Stimulated activated CD4-positive, alpha-beta T cell treated with anti-CD3 and anti-CD28 coated beads, Interleukin-1b, Interleukin-23, amount 100 ng/mL, for 1 hour (primary cell): ENCODE measurements at places on chromosomes 4 and X.

GRCh38 chrX:96538104-96538725, 146.4 kb upstream of the DIAPH2 start:
- no peak for DNase-seq

GRCh38 chr4:79695848-79696247, 287.8 kb upstream of the GK2 start:
- no peak for DNase-seq

GRCh38 chr4:160318567-160319220, 1215.8 kb downstream of the RAPGEF2 start:
- no peak for DNase-seq

DNA sequence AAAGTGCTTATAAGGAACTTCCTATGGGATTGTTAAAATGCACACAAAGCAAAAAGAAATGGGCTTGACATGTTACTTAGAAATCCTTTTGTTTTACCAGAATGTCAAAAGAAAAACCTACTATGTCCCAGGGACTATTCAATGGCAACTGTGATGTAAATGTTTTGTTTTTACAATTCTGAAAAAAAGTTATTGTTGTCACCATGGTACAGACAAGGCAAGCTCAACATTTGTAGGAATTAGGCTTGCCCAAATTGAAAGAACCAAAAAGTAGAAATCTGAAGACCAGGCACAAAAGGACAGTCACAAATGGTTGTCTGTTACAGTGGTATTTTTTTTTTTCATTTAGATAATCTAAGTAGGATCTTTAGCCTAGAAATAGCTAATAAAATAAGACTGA, 638.6 kb downstream of the STPG2 start:
- no peak for DNase-seq

- DNase-seq = no peak
Measured at GRCh38 chr4:99038213-99038612, 42.7 kb downstream of the METAP1 start.

- DNase-seq = no peak
Measured at GRCh38 chr4:25865586-25865985, 2.8 kb upstream of the SEL1L3 start.

DNA sequence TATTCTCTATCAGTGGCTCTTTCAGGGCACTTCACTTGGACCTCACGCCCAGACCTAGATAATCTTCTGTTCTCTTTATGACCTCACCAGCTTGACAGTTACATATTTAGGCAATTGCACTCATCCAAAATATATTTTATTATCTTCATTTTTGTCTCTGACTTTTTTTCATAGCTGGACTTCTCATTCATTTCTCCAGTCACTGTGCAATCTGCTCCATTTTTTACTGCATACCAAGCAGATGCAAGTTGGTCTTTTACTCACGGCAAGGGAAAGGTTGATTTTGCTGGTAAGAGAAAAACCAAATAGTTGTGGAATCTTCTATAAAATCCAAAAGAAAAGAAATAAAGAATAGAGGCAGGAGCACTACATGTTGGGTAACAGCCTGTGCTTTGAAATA, 31.7 kb downstream of the MAD2L1 start:
- DNase-seq = no peak

DNA sequence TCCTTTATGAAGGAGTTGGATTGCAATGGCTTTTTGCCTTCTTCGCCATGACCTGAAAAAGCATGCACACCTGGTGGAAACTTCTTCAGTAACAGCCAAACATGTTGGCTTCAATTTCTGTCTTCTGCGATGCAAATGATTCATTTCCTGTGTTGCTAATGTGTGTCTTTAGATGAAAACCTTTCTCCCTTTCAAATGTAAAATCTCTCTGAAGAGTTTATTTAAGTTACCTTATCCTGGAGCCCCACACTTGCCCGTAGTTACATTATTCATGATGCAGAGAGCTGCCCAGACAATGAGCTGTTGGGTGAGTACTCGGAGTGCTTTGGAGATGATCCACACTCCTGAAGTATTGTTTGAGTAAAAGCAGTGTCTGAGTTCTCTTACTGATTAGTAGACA, 1100.9 kb downstream of the RPA4 start:
- no peak for DNase-seq

GRCh38 chr4:25000639-25001038, 30.1 kb downstream of the LGI2 start:
- DNase-seq = no peak

- no peak for DNase-seq
Measured at GRCh38 chr4:177308847-177309521, 690 bp upstream of the NEIL3 start.

DNA sequence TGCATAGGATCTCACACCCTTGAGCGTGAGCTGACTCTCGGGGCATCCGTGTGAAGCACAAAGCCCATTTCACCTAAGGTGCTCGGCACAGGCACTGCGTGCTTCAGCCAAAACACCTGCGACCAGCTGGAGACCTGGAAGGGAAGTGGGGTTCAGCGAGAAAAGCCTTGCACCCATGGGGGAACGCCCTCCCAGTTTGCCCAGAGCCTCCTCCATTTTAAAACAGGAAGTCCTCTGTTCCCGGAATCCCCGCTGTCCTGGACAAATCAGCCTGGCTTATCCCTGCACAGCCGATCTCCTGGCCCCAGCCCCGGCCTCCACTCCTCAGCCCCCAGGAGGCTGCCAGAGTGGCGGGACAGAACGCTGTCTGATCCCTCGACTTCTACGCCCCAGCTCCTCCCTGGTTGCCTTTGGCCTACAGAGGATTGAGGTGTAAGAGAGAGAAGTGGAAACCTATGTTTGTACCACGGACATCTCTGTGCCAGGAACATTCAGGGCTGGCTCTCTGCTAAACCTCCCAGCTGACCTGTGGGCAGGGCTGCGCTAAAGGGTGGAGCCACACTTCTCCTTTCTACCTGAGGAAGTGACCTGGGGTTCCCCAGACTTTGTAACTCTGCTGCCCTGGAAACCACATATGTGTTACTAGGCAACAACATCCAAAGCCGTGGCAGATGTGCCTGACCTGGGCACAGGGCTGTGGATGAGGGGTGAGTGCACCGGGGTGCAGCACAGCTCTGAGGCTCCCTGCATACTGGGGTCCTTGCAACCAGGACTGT, 3.8 kb upstream of the C4orf50 start:
- DNase-seq = no peak

DNA sequence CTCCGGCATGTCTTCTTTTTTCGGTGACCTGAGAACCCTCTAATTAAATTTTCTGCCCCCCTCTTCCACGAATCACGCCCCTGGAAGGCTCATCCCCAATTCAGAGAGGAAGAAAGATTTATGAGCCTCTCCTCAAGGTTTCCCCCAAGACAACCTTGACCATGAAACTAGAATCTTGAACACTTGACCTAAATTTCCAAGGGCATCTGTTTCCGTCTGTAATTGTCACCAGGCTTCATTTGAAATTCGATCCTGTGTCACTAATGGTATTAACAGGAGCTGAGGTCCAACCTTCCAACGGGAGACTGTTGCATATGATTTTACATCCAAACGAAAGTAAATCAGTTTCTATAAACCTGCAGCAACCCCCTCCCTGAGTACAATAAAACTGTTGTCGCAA, 139.9 kb upstream of the ZIC3 start:
- DNase-seq = no peak

DNA sequence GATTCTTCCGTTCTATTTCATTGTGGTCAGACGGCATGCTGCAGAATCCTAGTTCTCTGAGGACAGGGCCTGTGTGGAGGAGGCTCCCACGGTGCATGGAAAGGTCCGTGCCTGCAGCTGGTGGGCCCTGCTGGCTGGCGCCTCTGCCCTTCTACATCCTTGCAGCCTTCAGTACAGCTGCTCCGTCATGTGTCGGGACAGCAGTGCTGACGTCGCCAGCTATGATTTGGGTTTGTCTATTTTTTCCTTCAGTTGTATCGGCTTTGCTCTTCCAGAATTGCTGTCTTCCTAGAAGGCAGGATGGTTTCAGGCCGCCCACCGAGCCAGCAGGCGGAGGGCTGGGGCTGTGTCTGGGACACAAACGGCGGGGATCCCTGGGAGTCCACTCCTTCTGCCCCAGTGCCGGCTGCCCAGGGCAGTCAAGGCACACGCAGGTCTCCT, 32.1 kb upstream of the CPLX1 start:
- DNase-seq = no peak

- DNase-seq = no peak
Measured at GRCh38 chrX:71160475-71160874, 15.8 kb downstream of the NLGN3 start.

GRCh38 chrX:21738950-21739287, 19.0 kb downstream of the SMPX start:
- no peak for DNase-seq

GRCh38 chr4:26083987-26084386, 170.0 kb downstream of the SMIM20 start:
- DNase-seq = no peak

DNA sequence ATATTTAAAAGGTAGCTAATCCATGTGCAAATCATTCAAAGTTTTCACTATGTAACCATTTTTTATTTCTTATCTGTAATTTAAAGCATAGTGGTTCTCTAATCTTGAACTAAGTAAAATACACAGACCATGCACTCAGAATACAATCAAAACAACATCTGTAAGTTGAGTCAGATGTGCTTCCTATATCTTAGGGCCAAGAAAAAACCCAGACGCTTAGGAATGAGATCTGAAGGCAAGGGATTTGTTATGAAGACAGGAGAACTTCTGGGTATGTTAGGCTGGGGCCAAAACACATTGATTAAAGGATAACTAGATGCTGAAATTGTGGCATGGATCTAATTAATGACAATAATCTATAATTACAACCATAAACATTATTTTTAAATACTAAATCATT, 120.3 kb downstream of the PDE5A start:
- no peak for DNase-seq

GRCh38 chr4:123856689-123857545, 460.3 kb downstream of the SPRY1 start:
- no peak for DNase-seq

DNA sequence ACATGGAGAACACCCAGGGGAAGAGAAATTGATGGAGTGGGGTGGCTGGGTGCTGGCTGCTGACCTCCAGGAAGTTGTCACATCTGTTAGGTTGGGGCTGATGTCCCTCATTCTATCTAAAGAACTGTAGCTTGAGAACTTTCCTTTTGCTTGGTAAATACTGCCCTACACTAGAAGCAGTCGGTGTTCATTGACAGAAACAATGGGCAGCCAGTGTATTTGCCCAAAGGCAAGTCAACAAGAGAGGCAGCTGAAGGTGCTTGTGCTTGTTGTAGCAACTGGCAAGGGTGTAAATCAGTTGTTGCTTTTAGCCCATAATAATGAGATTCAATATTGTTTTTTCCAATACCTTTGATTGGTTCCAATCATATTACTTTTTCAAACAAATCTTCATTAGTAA, 956 bp downstream of the TMEM154 start:
- DNase-seq = no peak

- DNase-seq = no peak
Measured at GRCh38 chrX:41822892-41823291, 98.9 kb downstream of the GPR82 start.

- no peak for DNase-seq
Measured at GRCh38 chr4:72602396-72603376, 33.7 kb upstream of the ADAMTS3 start.

DNA sequence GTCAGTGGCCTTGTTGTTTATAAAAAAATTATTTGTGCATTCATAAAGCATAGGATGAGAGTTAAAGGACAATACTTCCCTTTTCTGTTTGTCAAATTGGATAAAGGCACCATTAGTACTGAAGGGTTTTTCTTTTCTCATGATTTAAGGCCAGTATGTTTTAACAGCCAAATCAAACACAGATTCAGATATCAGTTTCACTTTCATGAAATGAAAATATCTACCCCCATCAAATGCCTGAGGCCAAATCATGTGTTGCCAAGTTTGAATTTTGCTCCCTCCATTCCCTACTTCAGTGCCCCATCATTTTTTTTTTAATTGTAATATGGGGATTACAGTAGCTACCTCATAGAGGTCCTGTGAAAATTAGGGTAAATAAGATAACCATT, 745.9 kb downstream of the RPA4 start:
- DNase-seq = no peak

DNA sequence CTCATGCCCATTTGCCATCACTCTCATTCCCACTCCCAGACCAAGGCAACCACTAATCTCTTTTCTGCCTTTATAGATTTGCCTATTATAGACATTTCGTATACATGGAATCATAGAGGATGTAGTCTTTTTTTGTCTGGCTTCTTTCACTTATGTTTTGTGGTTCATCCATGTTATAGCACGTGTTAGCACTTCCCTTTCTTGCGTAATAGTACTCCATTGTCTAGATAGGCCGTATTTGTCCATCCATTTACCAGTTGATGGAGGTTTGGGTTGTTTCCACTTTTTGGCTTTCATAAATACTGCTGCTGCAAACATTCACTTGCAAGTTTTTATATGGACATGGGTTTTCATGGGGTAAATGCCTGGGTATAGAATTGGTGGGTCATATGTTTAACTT, 48.4 kb downstream of the KIF4A start:
- DNase-seq = no peak

GRCh38 chr4:79492148-79492547, 84.1 kb upstream of the GK2 start:
- DNase-seq = no peak
